ENCODE measurements at places on chromosomes 3 and 15. TPM values are rescaled to one million over a fixed set of nuclear protein-coding genes. Genes with fewer than 3 reads are reported as not detected.

HYKK gene
- 1.4 TPM for total RNA-seq

COL8A1 gene
- total RNA-seq: 5.9 TPM

MCF2L2 gene
- total RNA-seq: 0.14 TPM

- H3K27ac ChIP-seq: no peak overlapping the region
- DNase-seq: no peak
- H3K4me1 ChIP-seq: peaks cover 38% of the 10 kb centered on the region
- no peaks in the 10 kb centered on the region for H3K27me3 ChIP-seq
- no peak overlapping the region for H3K4me3 ChIP-seq
These were observed 7.7 kb downstream of the ASTE1 start for GRCh38 chr3:131018970-131019369.

DNA sequence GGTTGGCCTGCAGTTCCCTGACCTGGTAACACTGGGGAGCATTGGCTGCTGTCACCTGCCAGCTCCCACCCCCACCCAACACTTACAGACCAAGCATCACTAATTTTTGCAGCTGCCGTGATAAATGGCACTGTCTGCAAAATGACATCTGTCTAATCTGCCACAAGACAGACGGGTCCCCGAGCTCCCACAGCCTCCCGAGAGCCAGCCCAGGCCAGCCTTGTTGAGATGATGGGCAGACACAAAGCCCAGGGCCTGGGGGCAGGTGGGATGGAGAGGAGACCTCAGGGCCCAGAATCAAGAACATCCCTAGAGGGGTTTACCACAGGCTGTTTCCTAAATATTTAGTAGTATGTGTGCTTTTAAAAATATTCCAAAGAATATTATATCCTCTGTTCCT lies 203.4 kb downstream of the TBC1D2B start:
- no peak overlapping the region for H3K27ac ChIP-seq
- no peak overlapping the region for H3K4me3 ChIP-seq

GRCh38 chr3:25604107-25604805 lies 60.5 kb downstream of the TOP2B start:
- DNase-seq: no peak
- H3K36me3 ChIP-seq: peaks cover 92% of the 10 kb centered on the region
- H3K27me3 ChIP-seq: no peaks in the 10 kb centered on the region
- H3K4me1 ChIP-seq: no peaks in the 10 kb centered on the region

GRCh38 chr3:175416600-175416999 lies 557.5 kb downstream of the NAALADL2 start:
- no peak overlapping the region for H3K27ac ChIP-seq
- no peak for DNase-seq
- H3K4me1 ChIP-seq: no peaks in the 10 kb centered on the region

Measured in stomach (tissue), 19 donors.